Esophagus squamous epithelium (tissue), 5 donors: ENCODE measurements at places on chromosomes 12 and 14.

GRCh38 chr12:65084579-65084978, 36.5 kb downstream of the WIF1 start:
- DNase-seq = no peak

DNA sequence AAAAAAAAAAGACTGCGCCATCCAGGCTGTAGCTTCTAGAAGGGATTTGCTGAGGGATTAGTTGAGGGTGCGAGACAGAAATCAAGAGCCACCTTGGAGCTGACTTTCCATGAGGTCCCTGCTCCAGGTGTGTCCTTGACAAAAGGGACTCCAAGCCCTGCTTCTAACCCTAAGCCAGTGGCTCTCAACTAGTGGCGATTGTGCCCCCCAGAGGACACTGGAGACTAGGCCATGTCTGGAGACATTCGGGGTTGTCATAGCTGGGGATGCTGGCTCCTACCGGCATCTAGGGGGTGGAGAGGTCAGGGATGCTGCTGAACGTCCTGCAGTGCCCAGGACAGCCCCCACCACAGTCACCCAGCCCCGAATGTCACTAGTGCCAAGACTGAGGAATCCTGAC, 40.6 kb downstream of the SPRING1 start:
- no peak for DNase-seq

GRCh38 chr12:29713729-29714128, 70.0 kb downstream of the TMTC1 start:
- no peak for DNase-seq

DNA sequence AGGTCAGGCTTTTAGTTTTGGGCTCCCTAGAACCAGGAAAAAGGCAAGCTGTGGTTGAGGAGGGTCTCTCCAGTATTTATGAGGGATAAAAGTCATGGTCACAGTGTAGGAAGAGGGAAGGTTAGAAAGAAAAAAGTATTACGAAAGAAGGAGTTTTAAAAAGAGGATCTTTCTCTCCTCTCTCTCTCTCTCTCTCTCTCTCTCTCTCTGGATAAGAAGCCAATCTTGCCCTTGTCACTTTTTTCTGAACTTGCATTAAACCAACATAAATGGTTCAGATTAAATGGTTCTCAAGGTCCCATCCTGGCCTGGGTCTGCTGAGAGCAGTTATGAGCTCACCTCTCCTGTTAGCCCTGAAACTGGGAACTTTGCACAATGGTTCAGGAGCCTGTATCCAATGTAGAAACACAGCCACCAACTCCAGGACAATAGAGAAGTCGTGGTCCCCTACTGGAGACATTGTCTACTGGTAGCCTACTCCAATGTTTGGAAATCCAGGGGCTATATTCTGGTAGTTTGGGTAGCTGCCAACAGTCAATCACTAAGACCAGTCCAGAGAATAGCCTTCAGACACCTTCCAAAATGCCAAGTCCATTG, 131.9 kb downstream of the DAD1 start:
- DNase-seq = no peak

GRCh38 chr12:104411826-104412641, 44.7 kb upstream of the CHST11 start:
- no peak for DNase-seq

- no peak for DNase-seq
Measured at GRCh38 chr14:63551332-63551731, 8.2 kb upstream of the PPP2R5E start.

GRCh38 chr14:95318399-95319311, 1.1 kb downstream of the CLMN start:
- no peak for DNase-seq

GRCh38 chr12:68414988-68415387, 82.8 kb upstream of the MDM1 start:
- DNase-seq = no peak

DNA sequence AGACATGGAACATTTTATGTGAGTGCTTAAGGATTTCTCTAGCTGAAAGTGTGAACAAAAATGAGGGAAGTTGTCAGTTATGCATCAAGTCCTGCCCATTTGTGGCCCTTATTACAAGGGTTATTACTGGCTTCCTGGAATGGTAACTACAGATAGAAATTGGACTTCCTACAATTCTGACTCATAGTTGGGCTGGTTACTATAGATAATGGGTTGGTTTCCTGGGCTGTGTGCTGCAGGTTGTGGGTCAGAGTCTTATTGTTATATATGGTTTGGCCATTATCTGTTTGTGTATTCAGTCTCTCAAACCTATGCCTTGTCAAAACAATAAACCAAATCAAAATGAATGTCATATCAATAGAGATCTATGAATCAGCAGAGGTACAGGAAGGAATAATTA, 313.7 kb downstream of the ADAMTS20 start:
- no peak for DNase-seq

- DNase-seq = no peak
Measured at GRCh38 chr12:70048521-70049250, 194.5 kb upstream of the CNOT2 start.

DNA sequence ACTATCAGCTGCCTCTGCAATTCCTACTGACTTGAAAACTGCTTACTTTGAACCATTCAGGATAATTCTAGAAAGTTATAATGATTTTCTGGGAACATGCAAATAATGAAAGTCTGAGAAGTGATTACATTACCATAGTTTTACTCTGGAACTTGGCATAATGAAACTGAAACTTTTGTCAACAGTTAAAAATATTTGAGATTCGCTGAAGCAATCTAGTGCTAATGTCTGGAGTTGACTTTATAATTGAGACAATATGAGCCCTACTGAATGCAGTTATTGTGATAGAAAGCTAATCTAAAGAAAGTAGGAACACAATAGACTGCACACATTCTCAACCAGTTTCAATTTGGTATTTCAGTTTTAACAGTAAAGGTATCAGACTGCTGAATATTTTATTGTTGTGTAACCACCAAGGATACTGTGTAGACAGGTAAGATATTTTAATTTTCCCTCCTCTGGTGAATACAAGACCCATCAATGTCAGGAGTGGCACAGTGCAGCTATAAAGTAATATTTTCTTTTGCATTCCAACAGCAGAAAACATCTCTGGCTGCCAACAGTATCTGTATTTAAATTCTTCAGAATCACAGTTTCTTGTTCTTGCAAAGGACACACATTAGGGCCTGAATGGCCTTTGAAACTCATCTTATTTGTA, 483.5 kb downstream of the ATP23 start:
- DNase-seq = no peak

DNA sequence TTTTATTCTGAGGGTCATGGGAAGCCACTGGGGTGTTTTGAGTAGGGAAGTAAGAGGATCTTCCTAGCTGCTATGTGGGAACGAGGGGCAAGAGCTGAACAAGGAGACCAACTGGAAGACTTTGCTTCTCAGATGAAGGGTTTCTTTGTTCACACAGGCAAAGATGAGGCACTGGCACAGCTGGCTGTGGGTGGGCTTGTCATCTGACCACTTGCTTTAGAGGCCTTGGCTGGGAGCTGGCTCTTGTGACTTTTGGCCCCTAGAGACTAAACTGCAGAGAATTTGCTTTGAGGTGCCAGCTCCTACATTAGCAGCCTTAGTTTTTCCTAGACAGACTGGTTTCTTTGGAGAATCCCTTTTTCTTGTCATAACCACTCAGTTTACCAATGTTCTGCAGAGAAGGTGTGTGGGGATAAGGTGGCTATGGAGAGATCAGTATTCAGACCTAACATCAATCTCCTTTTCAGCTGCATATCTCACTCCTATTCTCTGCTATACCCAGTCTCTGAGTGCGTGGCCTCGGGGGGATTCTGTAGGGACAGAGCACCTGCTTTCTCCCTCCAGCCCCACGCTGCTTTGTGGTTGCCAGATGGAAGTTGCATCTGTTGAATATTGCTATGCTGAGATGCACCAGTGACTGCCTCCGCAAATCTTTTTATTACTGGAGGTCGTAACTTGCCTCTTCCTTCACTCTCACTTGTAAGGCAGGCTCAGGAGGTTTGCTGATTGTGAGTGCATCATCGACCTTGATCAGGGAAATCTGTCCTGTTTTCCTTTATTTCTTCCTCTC, 12.7 kb downstream of the PPP2R5C start:
- no peak for DNase-seq

DNA sequence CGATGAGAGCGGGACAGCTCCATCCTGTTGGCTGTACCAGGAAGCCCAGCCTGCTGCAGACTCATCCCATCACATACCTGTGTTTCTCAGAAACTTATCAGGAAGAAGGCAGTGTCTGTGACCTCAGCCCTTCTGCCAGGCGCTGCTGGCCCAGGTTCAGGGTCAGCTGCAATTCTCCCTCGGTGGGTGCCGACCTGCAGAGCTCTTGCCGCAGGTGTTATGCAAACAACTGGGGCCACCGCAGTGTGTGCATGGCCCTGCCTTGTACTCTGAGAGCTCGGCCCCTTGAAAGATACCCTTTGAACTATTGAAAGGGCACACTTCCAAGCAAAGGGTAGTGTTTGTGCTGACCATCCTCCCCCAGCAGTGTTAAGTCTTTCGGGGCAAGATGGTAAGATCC, 322.2 kb upstream of the DIO3 start:
- DNase-seq = no peak

DNA sequence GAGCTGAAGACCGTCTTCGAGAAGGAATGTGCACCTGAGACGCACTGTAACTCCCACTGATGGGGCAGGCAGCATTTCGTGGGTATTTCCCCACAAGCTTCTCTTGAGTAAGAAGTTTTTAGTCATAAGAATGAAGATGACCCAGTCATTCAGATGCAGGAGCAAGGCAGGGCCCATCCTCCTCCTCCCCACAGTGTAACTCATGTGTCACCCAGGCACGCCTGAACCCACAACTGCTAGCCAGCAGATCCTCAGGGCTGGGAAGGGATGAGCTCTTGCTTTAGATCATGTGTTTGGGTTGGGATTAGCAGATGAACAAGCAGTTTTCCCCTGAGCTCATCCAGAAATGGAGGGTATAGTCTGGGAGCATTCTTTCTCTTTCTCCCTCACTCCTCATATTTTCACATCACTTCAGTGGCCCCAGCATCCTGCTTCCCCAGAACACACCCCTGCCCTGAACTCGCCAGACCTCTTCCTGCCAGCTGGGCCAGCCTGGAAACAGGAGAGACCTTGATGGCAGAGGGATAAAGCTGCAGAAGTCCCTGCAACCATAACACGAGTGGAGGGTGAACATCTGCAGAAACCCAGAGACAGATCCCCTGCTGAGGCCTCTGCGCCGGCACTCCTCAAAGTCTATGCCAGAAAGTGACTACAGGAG, 73.3 kb downstream of the B4GALNT3 start:
- no peak for DNase-seq

DNA sequence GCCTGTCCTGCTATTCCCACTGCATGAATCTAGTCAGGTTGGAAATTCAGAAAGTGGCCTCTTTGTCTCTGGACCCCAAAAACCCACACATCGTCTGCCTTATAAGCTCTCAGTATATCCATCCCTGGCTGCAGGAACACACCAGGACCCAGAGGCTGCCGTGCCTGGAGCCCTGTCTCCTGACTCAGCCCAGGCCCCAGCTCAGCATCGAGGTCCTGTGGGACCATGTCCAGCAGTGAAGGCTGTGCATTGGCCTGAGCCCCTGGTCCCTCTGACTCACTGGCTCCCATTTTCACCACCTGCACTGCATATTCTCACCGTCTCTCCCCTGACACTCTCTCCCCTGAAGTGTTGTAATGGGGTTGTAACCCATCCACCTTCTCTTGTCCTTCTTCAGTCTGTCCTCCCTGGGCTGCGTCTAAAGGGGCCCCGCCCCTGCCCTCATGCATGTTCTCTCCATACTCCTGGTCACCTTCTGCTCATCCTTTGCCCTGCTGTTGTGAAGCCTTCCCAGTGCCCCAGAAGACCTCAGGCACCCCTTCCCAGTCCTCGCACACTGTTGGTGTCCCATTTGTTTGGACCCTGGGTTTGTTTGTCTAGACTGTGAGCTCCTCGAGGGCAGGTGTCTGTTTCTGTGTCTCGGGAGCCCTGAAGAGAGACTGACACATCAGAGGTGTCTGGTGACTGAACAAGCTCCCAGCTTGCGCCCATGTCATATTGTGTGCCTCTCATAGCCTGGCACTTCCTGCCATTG, 43.8 kb downstream of the EVL start:
- DNase-seq = no peak

DNA sequence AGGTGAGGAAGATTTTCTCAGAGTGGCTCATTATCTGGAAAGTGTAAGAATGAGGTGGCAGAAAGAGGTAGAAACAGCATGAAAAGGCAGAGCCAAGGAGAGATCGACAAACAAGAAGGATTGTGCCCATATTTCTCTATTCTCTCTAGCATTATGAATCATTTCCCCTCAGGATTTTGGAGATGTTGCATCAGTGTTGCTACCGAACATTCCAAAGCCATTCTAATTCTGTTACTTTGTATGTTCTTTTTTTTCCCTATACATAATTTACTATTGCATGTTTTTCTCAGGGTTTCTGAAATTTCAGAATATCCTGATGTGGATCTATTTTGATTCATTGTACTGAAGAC, 61.4 kb downstream of the KICS2 start:
- DNase-seq = no peak

- no peak for DNase-seq
Measured at GRCh38 chr14:99055816-99056215, 216.2 kb downstream of the BCL11B start.

DNA sequence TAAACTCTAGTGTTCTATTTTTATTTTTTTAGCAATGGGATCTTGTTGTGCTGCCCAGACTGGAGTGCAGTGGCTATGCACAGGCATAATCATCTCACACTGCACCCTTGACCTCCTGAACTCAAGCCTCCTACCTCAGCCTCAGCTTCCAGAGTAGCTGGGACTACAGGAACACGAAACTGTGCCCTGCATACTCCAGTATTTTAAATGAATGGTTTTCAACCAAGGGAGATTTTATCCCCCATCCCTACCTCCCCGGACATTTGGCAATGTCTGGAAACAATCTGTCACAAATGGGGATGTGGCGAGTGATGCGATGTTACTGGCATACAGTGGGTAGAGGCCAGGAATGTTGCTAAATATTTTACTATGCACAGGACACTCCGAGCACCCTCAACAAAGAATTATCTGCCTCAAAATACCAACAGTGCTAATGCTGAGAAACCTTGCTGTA, 2.1 kb downstream of the CBX5 start:
- DNase-seq = no peak

GRCh38 chr14:70567791-70568190, 32.7 kb downstream of the MED6 start:
- DNase-seq = no peak

- DNase-seq = no peak
Measured at GRCh38 chr14:68741477-68741791, 51.4 kb downstream of the ZFP36L1 start.

DNA sequence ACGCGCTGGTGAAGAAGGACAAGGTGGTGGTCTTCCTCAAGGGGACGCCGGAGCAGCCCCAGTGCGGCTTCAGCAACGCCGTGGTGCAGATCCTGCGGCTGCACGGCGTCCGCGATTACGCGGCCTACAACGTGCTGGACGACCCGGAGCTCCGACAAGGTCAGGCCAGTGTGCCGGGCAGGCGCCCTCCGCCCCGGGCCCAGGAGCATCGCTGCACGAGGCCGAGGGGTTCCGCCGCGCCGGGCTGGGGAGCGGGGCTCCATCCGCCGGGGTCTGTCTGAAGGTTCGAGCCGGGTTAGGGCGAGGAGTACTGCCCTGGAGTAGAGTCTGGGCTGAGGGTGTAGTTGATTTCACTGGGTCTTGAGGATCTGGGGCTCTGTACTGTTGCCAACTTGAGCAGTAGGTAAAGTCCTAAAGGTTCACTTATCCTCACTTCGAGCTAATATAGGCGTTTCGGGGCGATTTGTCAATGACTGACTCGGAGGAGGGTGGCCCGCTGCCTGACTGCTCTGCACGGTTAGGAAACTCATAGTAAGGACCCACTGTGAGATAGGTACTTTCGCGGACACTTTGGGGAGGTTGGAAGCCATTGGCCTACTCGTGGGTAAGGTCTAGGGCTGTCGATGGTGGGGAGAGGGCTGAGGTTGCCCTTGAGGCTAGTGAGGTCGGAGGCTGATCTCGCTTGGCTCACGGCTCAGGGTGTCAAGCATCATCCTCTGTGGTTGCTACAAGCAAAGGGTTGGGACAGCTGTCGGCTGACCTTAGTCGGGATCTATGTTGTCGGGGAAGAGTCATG, 574 bp downstream of the GLRX5 start:
- DNase-seq = no peak
